ENCODE measurements at places on chromosomes 11 and 22. TPM values are rescaled to one million over a fixed set of nuclear protein-coding genes. Genes with fewer than 3 reads are reported as not detected.

The BATF2 gene
- 0.26 TPM for total RNA-seq

The GNG3 gene
- total RNA-seq, result not detected

The RTN4RL2 gene
- not detected for total RNA-seq

The PLAAT5 gene
- not detected for total RNA-seq

The OR8G1 gene
- not detected for total RNA-seq

The FLRT1 gene
- total RNA-seq, result under 0.01 TPM

The ZBTB16 gene
- total RNA-seq, result 0.13 TPM

The MMP1 gene
- 1,928 TPM for total RNA-seq

The PLEKHB1 gene
- total RNA-seq, result 0.40 TPM

The MUC5AC gene
- under 0.01 TPM for total RNA-seq

The TP53AIP1 gene
- total RNA-seq, result not detected

The MCHR1 gene
- total RNA-seq, result 0.13 TPM

The PTH gene
- not detected for total RNA-seq

The SYT12 gene
- 1.6 TPM for total RNA-seq
